ENCODE measurements at places on chromosomes 3 and 15.

- no peak for DNase-seq
Measured at GRCh38 chr3:151305060-151305774, 11.4 kb downstream of the GPR87 start.

DNA sequence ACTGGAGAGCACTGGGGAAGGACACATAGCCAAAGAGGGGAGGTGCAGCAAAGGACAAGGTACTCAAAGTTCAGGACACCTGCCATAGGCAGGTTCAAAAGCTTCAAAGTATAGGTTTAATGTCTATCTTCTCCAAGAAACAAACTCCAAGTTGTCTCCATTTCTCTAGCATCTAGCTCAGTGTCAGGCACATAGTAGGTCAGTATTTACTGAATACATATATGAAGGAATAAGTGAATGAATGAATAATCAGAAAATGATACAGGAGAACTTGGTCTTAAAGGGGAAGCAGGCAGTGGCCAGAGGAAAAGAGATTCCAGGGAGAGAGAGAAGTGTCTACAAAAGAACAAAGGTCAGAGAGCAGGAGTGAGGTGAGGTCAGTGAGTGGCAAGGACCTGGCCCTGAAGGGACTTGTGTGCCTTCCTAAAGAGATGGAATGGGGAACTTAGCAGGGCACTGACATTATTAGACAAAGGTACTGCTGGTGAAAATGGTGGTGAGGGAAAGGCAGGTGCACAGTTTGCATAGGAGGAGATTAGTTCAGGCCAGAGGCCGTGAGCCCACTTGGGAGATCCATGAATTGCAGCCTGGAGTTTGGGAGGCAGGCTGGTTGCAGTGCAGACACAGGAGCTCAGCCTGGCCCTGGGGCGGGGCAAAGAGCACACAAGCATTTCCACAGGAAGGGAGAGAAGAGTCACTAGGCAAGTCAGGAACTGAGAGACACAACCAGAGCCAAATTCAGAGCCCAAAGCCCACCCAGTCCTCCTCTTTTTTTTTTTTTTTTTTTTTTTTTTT lies 21.4 kb downstream of the TBC1D2B start:
- DNase-seq: no peak

DNA sequence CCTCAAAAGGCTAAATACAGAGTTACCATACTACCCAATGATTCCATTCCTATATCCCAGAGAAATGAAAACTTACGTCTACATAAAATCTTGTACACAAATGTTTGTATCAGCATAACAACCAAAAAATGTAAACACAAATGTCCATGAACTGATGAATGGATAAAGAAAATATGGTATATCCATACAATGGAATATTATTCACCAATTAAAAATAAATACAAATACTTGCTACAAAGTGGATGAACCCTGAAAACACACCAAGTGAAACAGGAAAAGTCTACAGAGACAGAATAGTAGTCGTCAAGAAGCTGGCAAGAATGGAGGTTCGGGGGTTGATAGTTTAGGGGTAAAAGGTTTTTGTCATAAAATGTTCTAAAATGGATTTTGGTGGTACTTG lies 54.0 kb upstream of the ANKRD28 start:
- DNase-seq: no peak

DNA sequence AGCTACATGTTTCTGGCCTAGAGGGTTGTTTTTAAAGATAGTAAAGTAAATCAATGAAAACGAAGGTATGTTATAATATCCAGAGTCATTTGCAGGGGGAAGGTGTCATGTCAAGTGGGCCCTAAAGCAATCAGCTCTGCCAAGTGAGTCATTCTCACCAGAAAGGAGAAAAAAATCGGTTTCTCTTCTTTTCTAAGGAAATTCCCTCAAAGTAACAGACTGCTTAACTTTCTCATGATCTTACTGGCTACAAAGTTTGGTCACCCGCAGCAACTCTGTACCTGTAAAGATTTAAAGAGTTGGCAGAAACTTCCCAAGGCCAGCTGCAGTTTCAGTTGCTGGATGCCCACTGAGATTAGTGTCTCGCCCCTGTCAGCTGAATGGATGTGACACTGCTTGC lies 5.5 kb upstream of the FSIP1 start:
- DNase-seq: no peak

GRCh38 chr3:113404637-113405036 lies 36.7 kb downstream of the CFAP44 start:
- DNase-seq: no peak

- DNase-seq: peak; percentile 48
Measured at GRCh38 chr15:69540622-69541021, 88.0 kb downstream of the RPLP1 start.

Measured in gastrocnemius medialis (tissue), 4 donors.